Common myeloid progenitor, CD34-positive (primary cell): ENCODE measurements at places on chromosomes 16 and 17.

DNA sequence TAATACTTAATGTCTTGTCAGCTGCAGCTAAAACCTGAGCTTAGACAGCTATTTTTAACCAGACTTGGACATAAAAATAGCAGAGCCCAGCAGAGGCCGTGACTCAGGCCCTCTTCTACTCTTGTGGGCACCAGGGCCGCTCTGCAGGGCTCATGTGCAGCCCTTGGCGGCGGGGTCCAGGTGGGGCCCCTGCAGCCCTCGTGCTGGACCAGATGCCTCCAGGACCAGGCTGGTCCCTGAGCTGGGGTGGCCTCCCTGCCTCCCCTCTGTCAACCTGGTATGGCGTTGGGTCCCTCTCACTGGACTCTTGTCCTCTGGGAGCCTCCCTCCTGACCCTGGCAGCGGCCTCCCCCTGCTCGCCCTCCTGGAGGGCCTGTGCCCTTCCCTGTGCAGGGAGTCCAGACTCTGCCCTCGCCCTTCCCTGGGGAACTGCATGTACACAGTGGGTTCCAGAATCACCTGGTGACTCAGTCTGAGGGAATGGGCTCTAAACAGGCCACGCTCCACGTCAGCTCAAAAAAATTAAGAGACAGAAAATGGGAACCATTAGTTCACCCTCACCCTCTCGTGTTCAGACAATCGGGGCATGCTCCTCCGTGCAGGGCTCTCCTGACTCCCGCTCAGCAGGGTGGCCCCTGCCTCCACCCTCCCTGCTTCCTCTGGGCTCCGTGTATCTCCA, 9.7 kb downstream of the CDK5R1 start:
- no peak for DNase-seq

DNA sequence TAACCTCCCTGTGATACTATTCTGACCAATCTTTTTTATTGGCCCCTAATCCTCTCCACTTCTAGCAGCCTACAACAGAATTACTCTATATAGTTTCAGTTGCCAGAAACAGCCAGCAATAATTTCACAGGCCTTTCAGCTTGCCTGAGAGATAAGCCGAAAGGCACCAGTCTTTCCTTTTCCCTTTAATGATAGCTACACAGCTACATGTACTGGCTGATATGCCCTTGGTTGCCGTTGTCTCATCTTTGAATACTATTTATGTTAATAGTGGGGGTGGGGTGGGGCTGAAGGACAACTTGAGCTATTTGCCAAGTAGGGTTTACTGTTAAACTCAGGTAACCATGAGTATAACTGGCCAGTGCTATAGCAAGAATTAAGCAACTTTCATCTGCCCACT, 35.8 kb upstream of the RASL10B start:
- DNase-seq = no peak

- DNase-seq = peak; percentile 43
Observed at GRCh38 chr17:38572669-38573365, 32.9 kb downstream of the SRCIN1 start.

DNA sequence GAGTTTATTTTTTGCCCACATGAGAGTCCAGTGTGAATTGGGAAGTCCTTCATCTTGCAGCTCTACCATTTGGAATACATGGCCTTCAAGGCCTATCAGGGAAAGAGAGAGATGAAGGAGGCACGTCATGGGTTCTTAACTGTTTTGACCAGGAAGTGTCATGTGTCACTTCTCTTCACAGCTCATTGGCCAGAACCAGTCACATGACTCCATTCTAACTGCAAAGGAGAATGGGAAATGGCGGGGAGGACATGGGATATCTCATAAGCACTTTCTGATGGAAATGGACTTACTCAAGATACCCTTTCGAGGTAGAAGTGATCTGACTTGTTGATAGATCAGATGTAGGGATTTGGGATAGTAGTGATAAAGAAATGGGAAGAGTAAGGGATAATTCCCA, 57.9 kb upstream of the CES5A start:
- DNase-seq = no peak

DNA sequence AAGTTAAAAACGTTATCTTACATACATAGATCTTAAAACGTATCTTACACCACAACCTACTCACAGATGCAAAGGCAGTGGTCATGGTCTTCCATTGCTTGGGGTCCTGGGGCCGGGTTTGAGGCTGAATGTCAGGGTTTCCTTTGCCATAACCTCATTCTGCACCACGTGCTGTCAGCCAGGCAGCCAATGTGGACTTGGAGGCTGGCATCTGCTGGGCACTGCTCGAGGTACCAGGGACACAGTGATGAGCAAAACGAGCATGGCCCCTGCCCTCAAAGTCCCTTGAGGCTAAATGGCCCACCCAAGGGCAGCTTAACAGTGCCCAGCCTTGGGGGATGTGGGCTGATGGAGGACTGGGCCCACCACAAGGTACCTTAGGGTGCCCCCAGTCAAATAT, 35.8 kb upstream of the RGS9 start:
- no peak for DNase-seq
